ENCODE measurements at places on chromosomes 7 and 10. TPM values are rescaled to one million over a fixed set of nuclear protein-coding genes. Genes with fewer than 3 reads are reported as not detected.

DNA sequence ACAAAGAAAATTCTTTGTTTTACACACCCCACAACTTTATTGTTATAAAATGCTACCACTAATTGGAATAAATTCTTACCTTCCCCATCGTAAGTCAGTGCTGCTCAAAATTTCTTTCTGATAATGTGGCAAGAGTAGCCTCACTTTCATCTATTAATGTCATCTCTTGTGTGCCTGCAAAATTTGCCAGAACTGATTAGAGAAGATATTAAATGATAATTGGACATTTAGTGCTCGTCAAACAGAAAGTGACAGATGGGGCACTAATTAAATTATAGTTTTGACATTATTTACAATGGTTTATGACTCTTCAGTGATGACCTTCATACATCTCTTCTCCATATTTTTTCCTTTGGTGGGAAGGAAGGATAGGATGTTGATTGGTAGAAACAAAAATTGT is 690.9 kb downstream of the NXPH1 start:
- no peak for DNase-seq
- no peak overlapping the region for H3K4me3 ChIP-seq
- H3K27ac ChIP-seq: no peak overlapping the region
- H3K4me1 ChIP-seq: no peaks in the 10 kb centered on the region

GRCh38 chr7:89311886-89312285 is 516.3 kb upstream of the TEX47 start:
- H3K4me3 ChIP-seq: no peak overlapping the region
- no peaks in the 10 kb centered on the region for H3K36me3 ChIP-seq
- no peak for DNase-seq

- H3K4me3 ChIP-seq: no peak overlapping the region
- no peaks in the 10 kb centered on the region for H3K27me3 ChIP-seq
- peaks cover 18% of the 10 kb centered on the region for H3K4me1 ChIP-seq
- no peaks in the 10 kb centered on the region for H3K36me3 ChIP-seq
- no peak overlapping the region for H3K27ac ChIP-seq
Observed at GRCh38 chr7:130875265-130875741, 141.3 kb upstream of the KLF14 start.

DNA sequence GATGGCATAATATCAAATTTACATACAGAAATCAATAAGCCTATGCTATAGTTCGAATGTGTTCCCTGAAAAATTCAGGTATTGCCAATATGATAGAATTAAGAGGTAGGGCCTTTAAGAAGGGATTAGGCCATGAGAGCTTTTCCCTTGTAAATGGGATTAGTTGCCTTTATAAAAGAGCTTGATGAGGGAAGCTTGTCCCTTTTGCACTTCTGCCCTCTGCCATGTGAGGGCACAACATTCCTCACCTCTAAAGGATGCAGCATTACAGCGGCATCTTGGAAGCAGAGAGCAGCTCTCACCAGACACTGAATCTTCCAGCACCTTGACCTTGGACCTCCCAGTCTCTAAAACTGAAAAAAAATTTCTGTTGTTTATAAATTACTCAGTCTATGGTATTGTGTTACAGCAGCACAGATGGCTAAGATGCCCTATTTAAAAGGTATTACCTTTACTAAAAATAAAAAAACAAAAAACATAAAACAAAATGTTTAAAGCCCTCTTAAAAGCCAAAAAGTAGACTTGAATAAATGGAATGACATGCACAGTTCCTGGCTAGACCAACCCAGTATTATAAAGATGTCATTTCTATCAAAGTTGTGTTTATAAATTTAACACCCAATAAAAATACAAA is 909.6 kb downstream of the REEP3 start:
- H3K27me3 ChIP-seq: no peaks in the 10 kb centered on the region
- DNase-seq: no peak
- H3K4me1 ChIP-seq: no peaks in the 10 kb centered on the region
- H3K27ac ChIP-seq: no peak overlapping the region

DNA sequence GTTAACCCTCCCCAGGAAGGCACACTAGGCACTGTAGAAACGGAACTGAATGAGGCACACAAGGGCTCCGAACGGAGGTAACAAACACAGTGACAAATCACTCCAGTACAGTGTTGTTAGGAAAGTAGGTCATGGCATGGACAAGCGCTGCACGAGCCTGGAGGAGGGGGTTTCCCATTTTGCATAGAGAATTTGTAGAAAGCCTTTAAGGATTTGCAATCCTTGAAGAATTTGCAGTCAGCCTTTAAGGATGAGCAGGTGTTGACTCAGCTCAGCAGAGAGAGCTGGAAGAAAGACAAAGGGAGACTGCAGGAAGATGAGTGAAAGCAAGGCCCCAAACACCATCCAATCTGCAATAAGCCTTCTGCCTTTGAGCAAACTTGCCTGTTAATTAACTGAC is 51.1 kb upstream of the PPP1R3C start:
- no peak overlapping the region for H3K4me3 ChIP-seq
- no peaks in the 10 kb centered on the region for H3K27me3 ChIP-seq
- no peak for DNase-seq

- no peak for DNase-seq
- peaks cover 9% of the 10 kb centered on the region for H3K4me1 ChIP-seq
- no peak overlapping the region for H3K27ac ChIP-seq
- H3K4me3 ChIP-seq: no peak overlapping the region
Observed at GRCh38 chr10:110512461-110513187, 14.9 kb downstream of the DUSP5 start.

DNA sequence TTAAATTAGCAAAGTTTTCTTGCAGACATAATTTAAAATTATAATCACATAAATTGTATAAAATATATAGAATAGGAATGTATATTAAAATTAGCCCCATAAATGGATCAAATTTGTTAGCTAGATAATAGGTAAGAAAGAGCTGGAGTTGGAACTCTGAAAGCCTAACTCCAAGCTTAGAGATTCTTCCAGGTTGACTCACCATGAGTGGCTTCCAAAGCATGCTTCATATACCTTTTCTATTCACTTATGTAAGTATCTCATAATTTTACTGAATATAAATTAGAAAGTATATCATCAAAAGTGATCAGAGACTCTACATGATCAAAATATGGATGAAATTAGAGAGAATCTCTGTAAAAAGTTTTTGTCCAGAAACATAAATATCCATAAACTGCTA is 320.7 kb upstream of the MAGI2 start:
- no peak overlapping the region for H3K4me3 ChIP-seq
- DNase-seq: no peak
- H3K27me3 ChIP-seq: no peaks in the 10 kb centered on the region
- H3K27ac ChIP-seq: no peak overlapping the region
- peaks cover 4% of the 10 kb centered on the region for H3K4me1 ChIP-seq
- no peaks in the 10 kb centered on the region for H3K36me3 ChIP-seq

The RNF148 gene
- total RNA-seq: 0.39 TPM

The PTPRZ1 gene
- 43.4 TPM for total RNA-seq

The GPR37 gene
- 16.6 TPM for total RNA-seq

The ANTXRL gene
- not detected for total RNA-seq
